ENCODE measurements at places on chromosomes 5 and 9.

- DNase-seq, result peak; percentile 70
Measured at GRCh38 chr5:150487199-150488061, 20.5 kb upstream of the NDST1 start.

- peak; percentile 27 for DNase-seq
Measured at GRCh38 chr5:179700401-179700918, 1.7 kb downstream of the CANX start.

GRCh38 chr9:83570359-83570758 is 32.2 kb upstream of the FRMD3 start:
- no peak for DNase-seq

DNA sequence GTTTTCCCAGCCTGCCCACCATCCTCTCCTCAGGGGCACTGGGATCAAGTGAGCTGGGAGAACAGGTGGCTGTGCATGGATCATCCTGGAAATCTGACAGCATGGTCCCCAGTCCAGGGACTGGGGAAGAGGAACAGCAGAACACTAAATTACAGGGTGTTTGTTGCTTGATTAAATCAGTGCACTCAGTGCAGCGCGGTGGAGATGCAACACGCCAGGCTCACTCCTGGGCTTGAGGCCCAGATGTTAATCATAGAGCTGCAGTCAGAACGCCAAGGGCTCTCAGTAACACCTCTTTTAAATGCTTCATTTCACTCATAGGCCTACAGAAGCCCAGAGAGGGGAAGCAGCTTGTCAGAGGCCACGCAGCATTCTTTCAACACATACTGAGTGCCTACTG is 14.2 kb upstream of the LARP1 start:
- DNase-seq, result no peak

- DNase-seq, result peak; percentile 15
Measured at GRCh38 chr9:110143950-110144545, 63.9 kb downstream of the C9orf152 start.

DNA sequence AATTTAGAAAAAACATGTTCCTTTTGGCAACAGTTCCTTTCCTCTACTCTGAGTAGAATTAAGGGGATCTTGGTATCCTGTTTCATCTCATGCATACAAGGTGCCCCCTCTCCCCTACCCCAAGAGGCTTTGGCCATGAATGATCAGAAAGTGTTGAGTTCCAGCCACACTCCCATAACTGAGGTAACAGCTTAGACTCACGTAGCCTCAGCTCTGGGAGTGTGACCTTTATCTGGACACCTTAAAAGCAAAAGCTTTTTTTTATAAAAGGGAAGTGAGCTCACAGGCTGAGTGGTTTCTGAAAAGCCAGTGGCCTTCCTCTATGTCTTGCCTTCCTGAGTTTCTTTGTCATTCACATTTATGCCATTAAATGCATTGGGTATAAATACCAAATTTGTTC is 900 bp upstream of the HAVCR2 start:
- peak; percentile 81 for DNase-seq

DNA sequence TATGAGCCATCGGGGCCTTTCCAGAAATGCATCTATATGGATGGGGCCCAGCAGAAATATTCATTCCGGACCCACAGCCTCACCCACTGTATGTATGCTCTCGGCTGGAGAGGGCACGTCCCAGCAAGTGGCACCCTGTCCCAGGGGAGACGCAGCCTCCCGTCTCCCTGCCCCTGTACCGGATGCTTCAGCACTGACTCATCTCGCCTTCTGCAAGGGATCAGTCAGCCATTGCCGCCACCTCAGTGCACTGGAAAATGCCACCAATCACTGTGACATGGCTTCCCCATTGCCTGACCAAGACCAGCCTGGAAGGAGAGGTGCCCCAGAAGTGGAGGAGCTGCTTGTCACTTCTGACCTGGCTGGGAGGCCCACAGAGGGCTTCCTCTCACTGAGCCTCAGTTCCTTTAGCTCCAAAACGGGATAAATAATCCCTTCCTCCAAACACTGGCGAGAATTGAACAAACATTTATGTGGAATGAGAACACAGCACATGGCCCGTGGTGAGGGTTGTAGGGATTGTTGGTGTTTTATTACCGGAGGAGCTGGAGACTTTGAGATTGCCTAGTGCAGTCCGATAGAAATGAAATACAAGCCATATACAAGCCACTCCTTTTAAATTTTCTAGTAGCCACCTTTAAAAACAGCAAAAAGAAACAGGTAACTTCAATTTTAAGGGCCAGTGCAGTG is 43.9 kb upstream of the ORM1 start:
- no peak for DNase-seq

GRCh38 chr9:114898741-114899140 is 31.6 kb downstream of the TNFSF8 start:
- peak; percentile 78 for DNase-seq

- no peak for DNase-seq
Measured at GRCh38 chr9:133709015-133709611, 29.0 kb downstream of the SARDH start.

DNA sequence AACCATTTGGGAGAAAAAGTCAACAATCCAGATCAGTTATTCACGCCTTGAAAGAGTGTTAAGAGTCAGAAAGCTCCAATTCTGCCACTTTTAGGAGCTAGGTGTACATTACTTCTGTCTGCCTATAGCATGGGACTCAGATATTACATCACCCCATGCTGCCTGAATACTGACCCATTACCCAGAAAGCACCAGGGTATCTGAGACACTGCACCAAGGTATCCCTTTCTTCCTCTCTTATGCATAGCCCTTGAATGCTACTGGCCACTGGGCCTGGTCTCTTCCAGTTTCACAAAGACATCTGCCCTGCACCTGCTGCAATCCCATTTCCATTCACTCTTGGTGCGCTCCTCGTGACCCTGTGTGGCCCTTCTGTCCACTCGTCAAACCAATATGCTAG is 2.6 kb downstream of the STRBP start:
- DNase-seq, result no peak

DNA sequence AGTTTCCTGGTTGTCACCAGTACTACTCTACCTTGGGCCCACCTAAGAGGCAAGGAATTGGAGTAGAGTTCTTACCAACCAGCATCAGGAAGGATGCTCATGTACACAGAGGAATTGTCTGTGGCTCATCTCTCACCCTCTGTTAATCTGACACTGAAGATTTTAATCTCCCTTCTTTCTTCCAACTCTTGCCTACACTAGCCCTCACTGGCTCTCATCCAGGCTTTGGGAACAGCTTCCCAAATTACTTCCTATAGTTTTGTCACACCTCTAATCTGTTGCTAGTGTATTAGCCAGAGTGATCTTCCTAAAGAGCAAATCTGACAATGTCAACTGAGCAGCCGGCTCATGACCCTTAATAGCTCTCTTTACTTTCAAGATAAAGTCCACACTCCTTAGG is 218.7 kb upstream of the TRIM32 start:
- DNase-seq, result no peak

GRCh38 chr9:127862075-127863011 is 7.9 kb upstream of the ENG start:
- DNase-seq, result peak; percentile 92

GRCh38 chr9:69444021-69444420 is 119.0 kb downstream of the ENTREP1 start:
- no peak for DNase-seq

GRCh38 chr5:179192185-179192890 is 132.2 kb downstream of the ZNF354C start:
- DNase-seq, result no peak

DNA sequence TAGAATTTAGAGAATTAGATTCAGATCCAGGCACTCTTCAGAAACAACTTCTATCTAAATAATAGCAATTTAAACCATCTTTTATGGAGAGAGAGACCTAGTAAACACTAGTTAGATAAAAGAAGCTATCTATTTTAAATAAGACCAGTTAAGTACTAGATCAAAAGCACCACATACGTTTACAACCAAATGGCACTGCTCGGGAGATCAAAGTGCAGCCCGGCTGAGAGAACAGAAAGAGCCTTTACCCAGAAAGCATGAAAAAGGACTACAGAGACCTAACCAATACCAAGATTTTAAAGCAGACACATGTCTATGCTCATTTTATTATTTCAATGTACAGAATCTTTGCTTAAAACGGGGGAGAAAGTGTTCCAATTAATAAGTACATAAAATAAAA is 30.8 kb downstream of the LIX1 start:
- no peak for DNase-seq

GRCh38 chr5:91207248-91207647 is 175.9 kb downstream of the ARRDC3 start:
- DNase-seq, result no peak

DNA sequence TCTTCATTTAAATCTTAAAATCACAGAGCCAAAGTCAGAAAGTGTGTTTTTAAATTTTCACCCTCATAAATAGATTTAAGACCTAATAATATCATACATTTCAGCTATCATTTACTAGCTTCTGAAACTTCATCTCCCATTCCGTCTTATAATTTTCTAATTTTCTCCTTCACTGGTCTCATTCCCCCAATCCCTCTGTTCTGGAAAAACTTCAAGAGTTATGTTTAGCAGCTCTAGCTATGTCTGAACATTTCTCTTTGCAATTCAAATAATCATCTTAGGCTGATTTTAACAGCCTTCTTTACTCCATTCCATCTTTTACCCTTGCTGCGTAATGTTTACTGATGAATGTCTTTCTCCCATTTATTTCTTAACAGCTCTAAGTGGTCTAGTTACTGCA is 192.4 kb downstream of the SLF1 start:
- DNase-seq, result no peak

DNA sequence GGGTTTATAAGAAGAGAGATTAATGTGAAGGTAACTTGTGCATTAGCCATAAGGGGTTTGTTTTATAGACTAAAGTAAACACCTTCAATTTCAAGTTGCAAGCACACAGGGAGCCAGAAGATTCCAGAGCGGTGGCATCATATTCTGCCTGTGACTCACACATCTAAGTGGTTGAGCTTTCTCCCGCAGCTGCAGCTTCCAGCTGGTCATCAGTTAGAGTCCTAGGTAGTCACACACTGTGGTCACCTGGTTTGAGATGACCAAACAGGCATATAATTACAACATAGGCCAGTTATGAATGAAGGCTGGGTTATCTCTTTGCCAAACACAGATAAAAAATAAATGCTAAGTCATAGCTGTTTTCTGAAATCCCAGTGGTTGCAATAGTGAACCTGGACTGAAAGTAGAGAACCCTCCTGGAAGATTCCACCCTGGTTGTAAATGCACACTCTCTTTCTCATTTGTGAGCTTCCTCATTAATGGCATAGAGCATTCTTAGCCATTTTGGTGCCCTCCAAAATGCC is 171.3 kb downstream of the GDNF start:
- no peak for DNase-seq

GRCh38 chr9:136312009-136312375 is 8.1 kb upstream of the CCDC187 start:
- no peak for DNase-seq

- no peak for DNase-seq
Measured at GRCh38 chr9:102778746-102779145, 216.4 kb upstream of the CYLC2 start.

DNA sequence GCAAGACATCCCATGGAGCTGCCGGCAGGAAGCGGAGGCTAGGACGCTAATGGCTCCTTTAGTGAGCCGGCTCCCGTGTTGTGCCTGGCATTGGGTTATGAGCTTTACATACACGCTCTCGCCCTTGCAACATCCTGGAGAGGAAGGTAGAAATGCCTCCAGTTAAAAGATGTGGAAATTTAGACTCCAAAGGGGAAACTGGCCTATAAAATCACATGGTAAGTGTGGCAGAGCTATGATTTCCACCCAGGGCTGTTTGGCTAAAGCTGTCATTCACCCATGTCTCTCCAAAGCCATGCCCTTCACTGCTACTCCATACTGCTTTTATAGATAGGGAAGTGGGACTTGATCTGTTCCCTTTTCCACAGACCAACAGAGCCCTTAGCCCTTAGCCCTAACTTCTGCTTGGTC is 5.2 kb downstream of the GM2A start:
- peak; percentile 97 for DNase-seq

DNA sequence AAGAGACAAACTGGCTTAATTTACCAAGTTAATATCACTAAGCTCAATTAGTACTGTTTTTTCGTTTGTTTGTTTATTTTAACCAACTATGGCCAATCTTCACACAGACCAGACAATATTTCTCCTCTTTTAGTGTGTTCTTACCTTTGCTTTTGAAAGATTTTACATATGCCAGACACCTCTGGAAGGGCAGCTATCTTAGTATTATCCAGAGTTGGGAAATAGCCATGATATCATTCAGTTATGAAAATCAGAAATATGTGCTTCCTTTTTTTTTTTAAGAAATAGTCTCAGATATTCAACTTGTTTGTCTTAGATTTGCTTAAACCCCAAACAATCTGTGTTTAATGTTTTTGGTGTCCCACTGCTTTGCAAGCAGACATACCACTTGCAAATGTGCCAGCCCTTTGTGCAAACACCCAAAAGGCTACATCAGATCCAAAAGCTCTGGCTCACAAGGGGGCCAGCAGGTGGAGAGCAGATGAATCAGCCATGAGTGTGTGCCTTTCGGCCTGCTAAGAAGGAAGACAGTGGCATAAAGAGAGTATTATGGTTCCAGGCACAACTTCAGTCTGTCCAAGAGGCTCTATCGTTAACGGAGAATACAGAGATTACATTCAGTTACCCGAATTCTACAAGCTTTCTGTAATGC is 147.6 kb downstream of the EFNA5 start:
- peak; percentile 16 for DNase-seq

DNA sequence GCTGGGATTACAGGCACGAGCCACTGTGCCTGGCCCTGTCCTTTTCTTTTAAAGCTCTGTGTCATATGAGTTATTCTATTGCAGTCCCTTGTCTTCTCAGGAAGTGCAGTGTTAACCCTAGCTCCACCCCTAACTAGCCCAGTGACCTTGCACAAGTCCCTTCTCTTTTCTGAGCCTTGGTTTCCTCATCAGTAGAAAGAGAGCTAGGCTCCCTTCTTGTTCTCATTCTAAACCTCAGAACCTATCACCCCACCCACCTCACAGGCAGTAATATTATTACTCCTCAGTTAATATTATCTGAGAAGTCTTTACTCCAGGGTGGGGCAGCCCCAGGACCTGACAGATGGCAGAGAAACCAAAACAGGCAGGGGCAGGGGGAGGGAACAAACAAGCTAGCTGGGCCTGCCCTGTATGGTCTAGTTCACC is 7.2 kb downstream of the CYFIP2 start:
- DNase-seq, result peak; percentile 89

DNA sequence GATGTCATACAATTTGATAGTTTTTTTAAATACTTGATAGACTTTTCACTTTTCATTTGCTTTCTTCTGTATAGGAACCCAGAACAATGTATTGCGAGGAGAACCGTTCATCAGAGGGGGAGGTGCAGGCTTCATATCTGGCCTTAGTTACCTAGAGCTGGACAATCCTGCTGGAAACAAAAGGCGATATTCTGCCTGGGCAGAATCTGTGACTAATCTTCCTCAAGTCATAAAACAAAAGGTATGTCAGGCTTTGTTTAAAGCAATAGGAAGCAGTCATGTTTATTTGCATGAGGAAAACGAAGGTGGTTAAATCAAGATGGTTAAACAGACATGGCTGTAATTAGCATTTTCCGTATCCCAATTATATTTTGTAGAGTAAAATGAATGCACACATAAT is 46.0 kb downstream of the C7 start:
- DNase-seq, result no peak

- peak; percentile 79 for DNase-seq
Measured at GRCh38 chr5:57166276-57166675, 7.6 kb upstream of the GPBP1 start.

GRCh38 chr9:79215821-79216220 is 355.9 kb upstream of the TLE4 start:
- peak; percentile 44 for DNase-seq

- no peak for DNase-seq
Measured at GRCh38 chr5:59586841-59587240, 306.7 kb downstream of the PDE4D start.

- DNase-seq, result no peak
Measured at GRCh38 chr5:43729846-43730478, 127.0 kb downstream of the NNT start.

- DNase-seq, result peak; percentile 38
Measured at GRCh38 chr9:88198341-88198807, 60.1 kb upstream of the SPATA31C2 start.

All from inflammatory macrophage (primary cell).